ENCODE measurements at places on chromosomes 7 and 10. TPM values are rescaled to one million over a fixed set of nuclear protein-coding genes. Genes with fewer than 3 reads are reported as not detected.

Gene SUV39H2
- polyA plus RNA-seq, result 4.2 TPM

- H3K27me3 ChIP-seq, result no peaks in the 10 kb centered on the region
- DNase-seq, result no peak
- H3K4me1 ChIP-seq, result no peaks in the 10 kb centered on the region
- no peak overlapping the region for H3K4me3 ChIP-seq
- peaks cover 19% of the 10 kb centered on the region for H3K36me3 ChIP-seq
Observed at GRCh38 chr7:66894463-66895080, 26.5 kb upstream of the TMEM248 start.

- no peaks in the 10 kb centered on the region for H3K36me3 ChIP-seq
- peaks cover 16% of the 10 kb centered on the region for H3K4me1 ChIP-seq
- no peak overlapping the region for H3K27ac ChIP-seq
- H3K4me3 ChIP-seq, result peak overlapping the region; percentile 51
- peak; percentile 50 for DNase-seq
- H3K27me3 ChIP-seq, result peaks cover 48% of the 10 kb centered on the region
Observed at GRCh38 chr7:45574669-45575500, 717 bp downstream of the ADCY1 start.

GRCh38 chr10:95500097-95500496 lies 61.1 kb downstream of the SORBS1 start:
- H3K27ac ChIP-seq, result peak overlapping the region; percentile 96
- H3K4me1 ChIP-seq, result no peaks in the 10 kb centered on the region
- DNase-seq, result no peak
